ENCODE measurements at places on chromosomes 7 and 10. TPM values are rescaled to one million over a fixed set of nuclear protein-coding genes. Genes with fewer than 3 reads are reported as not detected.

GRCh38 chr10:102279104-102279503, 33.8 kb downstream of the GBF1 start:
- DNase-seq: no peak

GRCh38 chr7:1939434-1940401, 269.6 kb downstream of the ELFN1 start:
- peak; percentile 64 for DNase-seq

GRCh38 chr10:113704637-113705343, 25.1 kb downstream of the CASP7 start:
- DNase-seq: peak; percentile 77

- no peak for DNase-seq
Observed at GRCh38 chr7:134504660-134505164, 22.7 kb upstream of the AKR1B10 start.

DNA sequence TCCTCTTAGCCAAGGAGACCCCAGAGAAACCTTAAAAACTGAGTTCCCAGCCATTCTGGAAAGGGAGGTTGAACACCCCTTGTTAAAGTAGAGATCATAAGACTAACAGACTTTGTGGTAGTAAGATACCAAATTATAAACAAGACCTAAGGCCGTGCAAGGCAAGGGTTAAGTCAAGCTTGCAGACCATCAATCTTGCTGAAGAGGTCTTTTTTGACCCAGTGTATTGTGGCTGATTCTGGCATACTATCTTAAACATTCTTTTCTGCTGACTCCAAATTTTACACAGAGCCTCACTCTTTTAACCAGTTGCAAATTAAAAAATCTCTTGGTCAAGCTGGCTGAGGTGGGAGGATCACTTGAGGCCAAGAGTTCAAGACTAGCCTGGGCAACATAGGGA, 1.2 kb upstream of the TBRG4 start:
- no peak for DNase-seq

GRCh38 chr10:1762076-1762475, 24.8 kb upstream of the ADARB2 start:
- DNase-seq: no peak

GRCh38 chr7:28957064-28957750, 923 bp downstream of the TRIL start:
- peak; percentile 77 for DNase-seq

- DNase-seq: no peak
Observed at GRCh38 chr7:1727812-1728570, 57.9 kb downstream of the ELFN1 start.

DNA sequence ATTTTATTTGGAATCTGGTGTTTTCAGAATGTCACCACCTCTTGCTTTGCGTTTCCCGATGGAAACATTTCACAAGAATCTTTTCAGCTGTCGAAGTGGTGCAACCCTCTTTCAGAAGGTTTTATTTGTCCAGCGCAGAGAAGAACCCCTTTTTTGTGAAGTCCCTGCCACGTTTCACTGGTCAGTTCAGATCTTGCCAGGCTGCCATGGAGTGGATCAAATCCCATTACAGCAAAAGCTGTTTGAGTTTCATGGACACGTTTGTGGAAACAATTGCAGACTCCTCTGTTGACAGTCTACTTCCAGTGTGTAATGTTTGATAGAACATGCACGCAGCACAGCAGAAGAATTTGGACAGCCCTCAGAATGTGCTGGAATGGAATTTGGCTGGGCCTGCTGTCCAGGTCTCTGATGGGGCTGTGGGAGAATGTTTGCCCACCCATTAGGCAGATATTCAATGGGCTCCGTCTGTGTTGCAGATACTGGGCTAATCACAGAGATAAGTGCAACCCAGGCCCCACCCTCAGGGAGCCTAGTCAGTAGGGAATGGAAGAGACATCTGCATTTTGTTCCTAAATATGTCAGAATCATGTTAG, 143.2 kb downstream of the GRK5 start:
- DNase-seq: no peak

GRCh38 chr7:47571331-47572093, 10.4 kb downstream of the TNS3 start:
- DNase-seq: peak; percentile 92

- no peak for DNase-seq
Observed at GRCh38 chr7:29457141-29457561, 106.5 kb upstream of the PRR15 start.

DNA sequence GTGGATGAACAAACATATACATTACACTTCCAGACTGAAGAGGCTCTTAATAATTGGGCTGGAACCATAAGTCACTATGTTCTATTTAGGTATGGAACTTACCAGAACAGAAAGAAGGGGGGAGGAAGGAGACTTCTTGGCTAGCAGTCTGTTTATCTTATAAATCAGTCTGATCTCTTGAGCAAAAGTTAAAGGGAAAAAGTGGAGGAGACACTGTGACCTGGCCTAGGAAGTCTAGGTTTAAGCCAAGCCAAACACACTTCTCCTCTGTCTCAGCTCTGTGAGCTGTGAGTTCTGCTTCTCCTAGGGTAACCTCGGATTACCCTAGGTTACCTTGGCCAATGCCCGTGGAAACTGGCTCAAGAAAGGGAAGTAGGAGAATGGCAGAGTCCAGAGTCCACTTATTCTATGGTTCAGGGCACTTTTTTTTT, 95.2 kb downstream of the PFKFB3 start:
- peak; percentile 64 for DNase-seq

GRCh38 chr7:64853679-64854078, 49.4 kb upstream of the ZNF273 start:
- no peak for DNase-seq

- no peak for DNase-seq
Observed at GRCh38 chr10:1860351-1860750, 123.0 kb upstream of the ADARB2 start.

GRCh38 chr7:21620054-21620453, 77.2 kb downstream of the DNAH11 start:
- DNase-seq: no peak

GRCh38 chr10:20327954-20328353, 511.7 kb downstream of the PLXDC2 start:
- DNase-seq: no peak

Gene GBX1
- total RNA-seq: not detected

Gene NOS3
- 51.7 TPM for total RNA-seq

Gene MYO3A
- 3.1 TPM for total RNA-seq

Gene GIMAP1
- 10.2 TPM for total RNA-seq

Gene PURB
- 25.3 TPM for total RNA-seq

Gene SYT15
- total RNA-seq: 12.7 TPM

Gene PRSS37
- not detected for total RNA-seq

Gene SLC29A4
- total RNA-seq: 3.4 TPM

Gene SLC26A3
- total RNA-seq: 0.25 TPM

Gene EPHA1
- 22.3 TPM for total RNA-seq

Gene CYP2E1
- total RNA-seq: 2.9 TPM

Gene EN2
- 0.13 TPM for total RNA-seq
